SIG-M5 (cell line): ENCODE measurements at places on chromosomes 13 and 19.

GRCh38 chr19:55678121-55678671 lies 3.2 kb downstream of the EPN1 start:
- peak; percentile 78 for DNase-seq

DNA sequence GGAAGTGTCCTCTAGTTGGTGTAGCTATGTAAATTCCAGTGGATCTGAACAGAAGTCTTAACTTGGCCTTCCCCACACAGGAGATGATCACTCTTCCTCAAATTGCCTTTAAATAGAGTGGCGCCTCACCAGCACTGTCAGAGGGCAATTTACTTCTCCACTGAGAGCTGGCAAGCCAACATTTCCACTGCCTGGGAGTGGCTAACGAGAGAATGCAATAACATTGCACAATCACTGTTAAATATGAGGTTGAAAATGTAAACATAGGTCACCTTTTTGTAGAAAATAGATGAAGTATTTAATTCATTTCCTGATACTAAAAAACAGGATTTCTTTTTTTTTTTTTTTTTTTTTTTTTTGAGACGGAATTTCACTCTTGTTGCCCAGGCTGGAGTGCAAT lies 55.4 kb upstream of the UBL3 start:
- DNase-seq, result peak; percentile 44

DNA sequence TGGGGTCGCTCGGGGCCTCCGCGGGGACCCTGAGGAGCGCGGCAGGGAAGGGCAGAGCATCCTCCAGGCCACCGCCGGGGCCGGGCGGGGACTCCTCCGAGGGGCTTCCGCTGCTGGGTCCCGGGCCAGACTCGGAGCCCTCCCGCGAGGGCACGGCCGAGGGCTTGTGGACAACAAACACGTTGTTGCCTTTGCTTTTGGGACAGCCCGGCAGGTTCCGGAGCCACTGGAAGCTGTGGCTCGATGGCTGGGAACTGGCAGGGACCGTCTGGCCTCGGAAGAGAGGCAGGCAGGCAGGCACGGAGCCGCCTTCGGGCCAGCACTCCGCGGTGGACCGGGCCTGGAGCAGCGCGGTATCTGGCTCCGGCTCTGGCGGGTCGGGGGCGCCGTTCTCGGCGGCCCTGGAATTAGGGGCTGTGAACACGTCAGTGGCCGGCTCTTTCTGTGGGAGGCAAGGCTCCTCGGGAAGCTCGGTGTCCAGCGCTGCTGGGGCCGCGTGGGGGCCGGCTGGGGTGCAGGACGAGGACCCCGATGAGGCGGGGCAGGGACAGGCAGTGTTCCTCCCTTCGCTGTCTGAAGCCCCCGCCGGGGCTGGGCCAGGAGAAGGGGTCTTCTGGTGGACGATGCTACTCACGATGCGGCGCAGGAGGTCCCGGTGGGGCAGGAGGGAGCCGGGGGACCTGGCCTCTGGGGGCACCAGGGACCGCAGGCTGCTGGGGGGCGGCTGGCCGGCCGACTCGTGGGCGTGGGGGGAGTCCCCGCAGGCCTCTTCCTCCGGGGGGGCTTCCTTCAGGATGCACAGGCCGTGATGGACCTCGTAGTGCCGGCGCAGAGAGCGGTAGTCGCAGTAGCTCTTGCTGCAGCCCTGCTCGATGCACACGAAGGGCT lies 27.6 kb downstream of the ZNF541 start:
- DNase-seq, result no peak

DNA sequence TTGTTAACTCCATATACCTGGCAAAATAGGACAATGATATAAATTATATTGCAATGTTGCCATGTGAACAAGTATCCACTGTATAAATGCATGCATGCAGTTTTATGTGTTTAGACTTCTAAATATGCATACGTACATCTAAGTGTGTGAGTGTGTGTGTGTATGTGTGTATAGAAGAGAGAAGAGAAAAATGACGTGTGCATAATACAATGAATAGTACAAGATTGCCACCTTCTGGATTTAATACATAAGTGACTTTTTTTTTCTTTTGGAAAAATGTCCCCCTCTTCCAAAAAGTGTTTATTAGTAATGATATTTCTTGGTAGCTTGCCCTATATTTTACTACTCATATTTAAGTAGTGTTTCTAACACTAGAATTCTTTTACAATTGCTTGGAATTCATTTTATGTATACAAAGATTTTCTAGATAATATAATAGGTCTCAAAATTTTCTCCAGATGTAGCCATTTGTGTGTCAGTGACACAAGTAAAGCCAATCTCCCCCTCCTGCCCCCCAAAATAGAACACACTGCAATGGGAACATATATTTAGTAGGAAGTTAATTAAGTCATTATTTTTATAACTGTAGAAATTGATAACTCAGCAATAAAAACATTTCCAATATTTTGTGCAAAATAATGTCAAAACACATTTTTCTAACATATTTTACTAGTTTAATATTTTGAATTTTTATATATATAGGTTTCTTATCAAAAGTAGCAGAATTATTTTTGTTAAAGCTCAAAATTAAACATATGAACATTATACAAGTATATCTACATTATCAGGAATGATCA lies 783.3 kb upstream of the ATXN8OS start:
- DNase-seq, result no peak

DNA sequence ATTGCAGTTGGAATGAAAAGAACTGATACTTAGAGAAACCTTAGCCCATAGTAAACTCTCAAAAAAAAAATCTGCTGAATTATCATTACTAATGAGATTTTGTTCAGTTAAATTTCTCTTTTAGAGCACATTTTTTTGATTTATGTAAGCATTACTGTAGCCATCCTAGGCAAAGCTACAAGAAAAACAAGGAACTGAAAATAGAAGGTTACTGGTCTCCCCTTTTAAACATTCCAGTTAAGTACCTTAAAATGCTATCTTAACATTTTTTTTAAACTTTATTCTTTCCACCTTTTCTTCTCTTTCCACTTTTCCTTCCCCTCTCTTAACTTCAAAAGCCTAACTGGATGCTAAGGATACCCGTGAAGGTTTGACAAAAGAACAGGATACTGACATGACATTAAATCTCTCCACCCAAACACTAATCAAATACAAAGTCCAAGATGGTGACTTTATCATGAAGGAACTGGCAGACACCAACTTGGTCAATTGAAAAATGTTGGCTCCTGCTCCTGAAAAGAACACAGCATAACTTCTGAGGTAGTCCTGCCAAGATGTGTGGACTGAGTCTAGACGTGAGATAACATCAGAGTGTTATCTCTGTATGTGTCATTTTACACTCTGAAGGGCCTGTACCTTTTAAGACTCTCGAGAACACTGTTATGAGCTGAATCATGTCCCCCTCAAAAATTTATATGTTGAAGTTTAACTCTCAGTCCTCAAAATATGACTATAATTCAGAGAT lies 29.5 kb upstream of the SACS start:
- DNase-seq, result no peak

GRCh38 chr13:61777271-61777670 lies 361.6 kb upstream of the PCDH20 start:
- DNase-seq, result no peak

GRCh38 chr13:31875134-31875533 lies 135.8 kb downstream of the RXFP2 start:
- DNase-seq, result no peak

DNA sequence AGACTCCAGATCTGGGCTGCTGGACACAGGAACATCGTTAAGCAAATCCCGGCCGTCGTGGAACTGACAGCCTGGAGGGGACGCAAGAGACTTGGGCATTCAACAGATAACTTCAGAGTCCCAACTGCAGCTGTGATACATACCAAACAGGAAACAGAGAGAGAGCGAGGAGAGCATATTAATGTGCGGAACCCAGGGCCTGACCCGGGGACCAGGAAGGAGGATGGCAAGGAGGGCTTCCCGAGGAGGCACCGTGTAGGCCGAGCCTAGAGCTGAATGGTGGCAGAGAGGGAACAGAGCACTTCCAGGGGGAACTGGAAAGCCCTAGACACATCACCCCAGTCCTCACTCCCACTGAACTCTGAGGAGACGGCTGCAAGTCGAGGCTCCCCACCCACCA lies 68.1 kb downstream of the SIPA1L3 start:
- DNase-seq, result no peak

DNA sequence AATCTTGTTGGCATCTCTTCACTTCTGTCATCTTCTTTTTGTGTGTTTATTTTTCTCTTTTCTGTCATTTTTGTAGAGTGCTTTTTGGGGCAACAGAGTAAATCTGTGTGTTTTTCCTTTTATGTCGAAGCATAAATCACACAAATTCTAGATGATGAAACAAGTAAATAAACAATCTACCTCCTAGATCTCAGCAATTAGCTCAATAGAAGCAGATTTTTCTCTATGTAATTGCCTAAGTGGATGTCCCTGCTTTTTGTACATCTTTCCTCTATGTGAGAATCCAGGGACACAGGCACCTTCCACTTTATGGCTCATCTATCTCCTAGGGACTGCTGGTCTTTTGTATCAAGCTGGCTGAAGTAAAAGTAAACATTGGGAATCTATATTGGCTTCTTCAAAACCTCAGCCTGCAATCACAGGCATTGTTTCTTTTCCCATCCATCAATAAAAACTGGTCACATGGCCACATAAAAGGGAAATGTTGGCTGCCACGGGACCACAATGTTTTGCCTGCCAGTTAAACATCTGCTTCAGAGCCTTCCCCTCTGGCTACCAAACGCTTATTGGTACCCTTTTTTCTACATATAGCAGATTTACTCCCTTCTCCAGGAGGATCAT lies 323.8 kb downstream of the LMO7 start:
- DNase-seq, result no peak

DNA sequence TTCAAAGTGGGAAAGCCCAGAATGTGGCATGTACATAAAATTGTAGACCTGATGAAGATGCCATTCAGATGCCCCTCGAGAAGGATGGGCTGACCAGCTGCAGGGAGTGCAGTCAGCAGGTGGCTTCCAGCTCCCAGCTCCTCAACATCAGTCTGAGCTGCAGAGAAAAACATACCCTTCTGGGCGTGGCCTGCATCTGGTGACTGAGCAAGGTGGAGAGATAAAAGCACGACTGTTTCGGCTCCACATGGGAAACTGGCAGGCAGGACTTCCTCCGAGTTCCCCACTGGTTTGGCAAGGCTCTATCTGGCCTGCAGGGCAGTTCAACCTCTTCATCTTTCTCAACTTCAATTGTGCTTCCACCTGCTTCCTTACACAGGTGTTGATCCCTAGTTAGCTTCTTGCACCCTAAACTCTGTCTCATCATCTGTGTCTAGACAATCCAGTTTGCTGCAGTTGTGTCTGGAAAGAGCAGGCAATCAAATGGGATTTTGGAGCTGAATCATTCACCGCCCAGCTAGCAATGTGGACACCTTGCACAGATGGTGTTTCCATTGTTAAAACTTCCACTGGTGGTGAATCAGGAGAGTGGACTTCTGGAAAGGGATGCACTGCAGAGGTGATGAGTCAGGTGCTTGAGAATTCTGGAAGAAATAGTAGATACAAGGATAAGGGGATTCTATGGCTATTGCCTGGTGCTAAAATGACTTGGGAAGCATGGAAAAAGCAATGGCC lies 56.8 kb downstream of the POLR1D start:
- DNase-seq, result no peak

GRCh38 chr13:31980830-31981229 lies 50.7 kb upstream of the FRY start:
- no peak for DNase-seq

- DNase-seq, result no peak
Observed at GRCh38 chr19:38786572-38787265, 2.3 kb upstream of the LGALS7B start.

DNA sequence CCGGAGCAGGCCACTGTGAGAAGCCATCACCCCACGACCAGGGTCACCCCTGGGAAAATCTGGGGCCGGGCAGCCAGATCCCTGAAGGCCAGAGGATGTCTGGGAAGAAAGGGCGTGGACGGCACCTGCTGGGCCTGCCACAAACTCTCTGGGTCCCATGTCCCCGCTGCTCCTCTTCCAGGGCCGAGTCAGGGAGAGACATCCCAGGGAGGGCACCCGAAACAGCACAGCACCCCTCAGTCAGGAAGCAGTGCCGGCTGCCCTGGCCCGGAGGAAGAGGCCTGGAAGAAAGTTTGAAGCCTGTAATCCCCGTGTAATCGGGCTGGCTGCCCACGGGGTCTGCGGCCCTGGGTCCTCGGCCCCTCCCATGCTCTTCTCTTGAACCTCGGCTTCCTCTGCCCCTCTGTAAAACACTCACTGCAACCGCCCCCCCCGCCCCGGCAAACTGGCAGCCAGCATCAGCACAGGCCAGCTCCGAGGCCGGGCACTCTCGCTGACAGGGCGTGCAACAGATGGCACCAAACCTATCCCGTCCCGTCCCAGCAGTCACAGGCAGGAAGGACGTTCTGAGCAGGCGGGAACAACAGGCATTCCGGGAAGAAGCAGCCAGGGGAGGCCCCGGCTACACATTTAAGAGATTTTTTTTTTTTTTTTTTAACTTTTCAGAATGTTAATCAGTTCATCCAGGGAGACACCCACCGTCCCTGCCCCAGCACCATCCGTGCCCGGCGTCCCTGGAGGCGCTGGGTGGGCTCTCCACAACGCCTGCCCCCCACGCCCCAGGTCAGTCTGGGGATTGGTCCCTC lies 1.5 kb downstream of the SBNO2 start:
- DNase-seq, result no peak

- no peak for DNase-seq
Observed at GRCh38 chr19:8469613-8470368, 25.0 kb downstream of the HNRNPM start.

DNA sequence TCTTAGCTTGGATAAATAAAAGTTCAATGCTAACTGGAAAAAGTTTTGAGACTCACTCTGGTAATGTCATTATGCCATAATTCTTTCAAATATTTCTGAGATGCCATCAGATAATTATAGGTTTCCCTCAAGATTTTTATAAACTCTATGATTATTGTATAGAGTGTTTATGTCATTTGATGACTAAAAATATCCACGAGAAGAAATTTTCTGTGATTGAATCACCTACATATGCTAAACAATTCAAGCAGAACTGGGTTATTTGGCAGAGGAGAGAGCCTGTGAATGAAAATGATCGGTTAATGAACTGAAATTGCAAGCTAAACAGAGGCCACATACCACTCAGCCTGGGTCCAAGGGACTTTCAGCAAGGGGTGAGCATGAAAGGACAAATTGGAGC lies 92.6 kb upstream of the TSC22D1 start:
- no peak for DNase-seq

DNA sequence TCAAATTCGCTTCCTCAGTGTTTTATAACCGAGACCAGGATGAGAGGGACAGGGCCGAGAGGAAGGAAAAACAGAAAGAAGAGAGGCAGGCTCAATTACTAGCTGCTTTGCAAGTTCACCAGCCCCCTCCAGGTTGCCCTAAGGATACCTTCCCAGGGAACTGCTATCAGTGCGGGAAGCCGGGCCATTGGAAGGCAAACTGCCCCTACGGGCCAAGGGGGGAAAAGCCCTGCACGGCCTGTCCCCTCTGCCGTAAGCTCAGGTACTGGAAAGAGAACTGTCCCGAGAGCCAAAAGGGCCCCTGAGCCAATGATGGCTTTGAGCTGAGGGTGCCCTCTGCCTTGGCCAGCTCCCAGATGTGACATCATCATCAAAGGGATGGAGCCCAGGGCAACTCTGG lies 3.2 kb upstream of the ERVV-1 start:
- no peak for DNase-seq

DNA sequence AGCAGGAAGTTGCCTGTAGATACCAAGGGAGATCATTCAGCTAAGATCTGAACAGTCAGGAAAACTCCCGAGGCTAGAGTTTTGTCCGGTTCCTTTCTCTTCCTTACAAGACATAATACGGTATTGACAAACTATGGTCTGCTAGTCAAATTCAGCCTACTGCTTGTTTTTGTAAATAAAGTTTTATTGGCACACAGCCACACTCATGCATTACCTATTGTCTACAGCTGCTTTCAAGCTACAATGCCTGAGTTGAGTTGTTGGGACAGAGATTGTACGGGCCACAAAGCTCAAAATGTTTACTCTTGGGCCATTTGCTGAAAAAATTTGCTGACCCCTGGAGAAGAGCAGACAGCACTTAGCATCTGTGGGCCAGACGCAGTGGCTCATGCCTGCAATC lies 2.5 kb downstream of the SLC1A6 start:
- DNase-seq, result no peak
